Ovary (tissue), 10 donors: ENCODE measurements at places on chromosomes 5 and 9. TPM values are rescaled to one million over a fixed set of nuclear protein-coding genes. Genes with fewer than 3 reads are reported as not detected.

- no peaks in the 10 kb centered on the region for H3K4me1 ChIP-seq
- H3K27me3 ChIP-seq: no peaks in the 10 kb centered on the region
- no peak overlapping the region for H3K27ac ChIP-seq
- H3K4me3 ChIP-seq: no peak overlapping the region
- no peaks in the 10 kb centered on the region for H3K36me3 ChIP-seq
Observed at GRCh38 chr5:35488791-35489190, 128.9 kb upstream of the SPEF2 start.

GRCh38 chr9:73037613-73038012 is 84.8 kb upstream of the ALDH1A1 start:
- no peaks in the 10 kb centered on the region for H3K36me3 ChIP-seq
- no peak overlapping the region for H3K27ac ChIP-seq
- no peak for DNase-seq

Gene SMC2
- total RNA-seq: 5.3 TPM

- H3K36me3 ChIP-seq: no peaks in the 10 kb centered on the region
- H3K27me3 ChIP-seq: no peaks in the 10 kb centered on the region
- peaks cover 1% of the 10 kb centered on the region for H3K4me1 ChIP-seq
Observed at GRCh38 chr5:131776450-131776849, 20.4 kb downstream of the FNIP1 start.

- no peaks in the 10 kb centered on the region for H3K36me3 ChIP-seq
- no peak for DNase-seq
- no peaks in the 10 kb centered on the region for H3K4me1 ChIP-seq
- H3K27ac ChIP-seq: no peak overlapping the region
Observed at GRCh38 chr5:60896991-60897390, 47.9 kb downstream of the ERCC8 start.

DNA sequence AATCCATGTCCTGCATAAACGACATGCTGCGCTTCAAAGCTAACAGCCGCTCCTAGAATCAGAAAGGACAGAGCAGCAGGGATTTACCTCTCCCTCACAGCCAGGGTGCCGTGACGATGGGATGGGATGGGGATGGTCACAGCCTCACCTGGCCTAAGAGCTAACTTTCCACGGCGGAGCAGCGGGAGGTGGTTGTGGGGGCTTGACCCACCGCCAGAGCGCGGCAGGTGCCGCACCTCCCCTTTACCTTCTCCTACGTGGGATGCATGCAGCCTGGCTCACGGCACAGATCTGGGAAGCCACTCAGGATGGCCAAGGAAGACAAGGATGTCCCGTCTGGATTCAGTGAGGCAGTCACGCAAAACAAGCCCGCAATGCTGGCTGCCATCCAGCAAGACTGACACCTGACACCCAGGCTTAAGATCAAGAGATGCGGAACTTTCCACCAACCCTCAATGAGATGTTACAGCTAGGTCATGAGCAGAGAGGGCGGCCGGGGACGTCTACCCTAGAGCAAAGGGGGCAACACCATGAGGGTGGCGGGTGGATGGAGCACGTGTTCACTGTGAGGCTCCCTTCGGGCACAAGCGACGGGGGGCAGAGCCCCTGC is 5.8 kb downstream of the BRD9 start:
- no peaks in the 10 kb centered on the region for H3K27me3 ChIP-seq
- H3K4me1 ChIP-seq: no peaks in the 10 kb centered on the region
- no peak overlapping the region for H3K27ac ChIP-seq
- no peak overlapping the region for H3K4me3 ChIP-seq

Gene SEMA4D
- total RNA-seq: 11.1 TPM

GRCh38 chr9:9142001-9142400 is 1342.4 kb upstream of the DMAC1 start:
- DNase-seq: no peak
- no peaks in the 10 kb centered on the region for H3K36me3 ChIP-seq
- no peaks in the 10 kb centered on the region for H3K27me3 ChIP-seq

DNA sequence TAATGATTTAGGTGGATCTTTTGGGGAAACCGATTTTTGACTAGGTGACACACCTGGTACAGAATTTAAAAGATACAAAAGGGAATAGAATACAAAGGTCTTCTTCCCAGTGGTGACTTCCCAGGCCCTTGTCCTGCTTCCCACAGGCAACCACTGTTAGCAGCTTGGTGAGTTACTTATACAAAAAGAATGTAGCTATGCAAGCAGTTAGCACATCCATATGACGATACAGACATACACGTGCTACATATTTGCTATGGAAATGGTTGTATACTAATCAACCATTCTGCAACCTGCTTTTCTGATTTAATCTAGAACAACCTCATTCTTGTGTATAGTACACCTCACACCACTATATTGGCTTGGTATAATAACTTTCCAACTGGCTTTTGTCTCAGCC is 51.0 kb downstream of the OTULIN start:
- H3K36me3 ChIP-seq: no peaks in the 10 kb centered on the region
- H3K27me3 ChIP-seq: no peaks in the 10 kb centered on the region
- no peaks in the 10 kb centered on the region for H3K4me1 ChIP-seq
- no peak overlapping the region for H3K4me3 ChIP-seq
- DNase-seq: no peak

Gene OR1Q1
- total RNA-seq: not detected

DNA sequence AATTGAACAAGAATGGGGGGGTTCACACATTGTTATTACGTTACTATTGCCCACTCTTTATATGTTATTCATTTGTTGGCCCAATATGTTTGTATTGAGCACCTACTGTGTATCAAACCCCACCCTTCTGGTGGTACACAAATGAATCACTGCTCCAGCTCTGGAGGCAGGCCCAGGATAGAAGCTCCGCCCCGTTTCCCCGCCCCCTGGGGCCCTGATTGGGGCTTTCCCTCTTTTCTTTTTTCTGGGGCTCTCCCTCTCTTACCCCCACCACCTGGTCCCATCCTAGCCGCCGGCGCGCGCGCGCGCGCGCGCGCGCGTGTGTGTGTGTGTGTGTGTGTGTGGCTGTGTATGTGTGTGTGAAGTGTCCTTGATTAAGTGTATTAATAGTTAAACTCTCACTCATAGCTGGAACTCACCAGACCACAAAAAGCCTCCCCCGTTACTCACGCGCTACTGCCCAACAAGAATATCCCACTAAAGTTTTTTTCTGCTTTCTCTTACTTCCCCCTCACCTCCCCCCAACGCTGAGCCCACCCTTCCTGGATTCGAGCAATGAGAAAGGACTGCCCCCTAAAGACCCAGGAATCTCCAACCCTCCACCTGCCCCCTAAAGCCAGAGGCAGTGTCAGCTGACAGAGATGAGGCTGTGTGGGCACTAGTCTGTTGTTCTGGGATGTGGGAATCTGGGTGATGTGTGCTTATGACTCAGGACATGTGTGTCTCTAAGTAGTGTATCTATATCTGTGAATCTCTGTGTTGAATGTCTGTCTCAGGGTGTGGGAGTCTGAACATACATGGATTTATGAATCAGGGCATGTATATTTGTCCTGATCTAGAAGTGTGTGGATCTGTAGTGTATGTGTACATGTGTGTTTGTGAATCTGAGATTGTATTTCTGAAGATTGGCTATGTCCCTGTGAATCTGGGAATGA is 4.0 kb downstream of the CXXC5 start:
- peaks cover 2% of the 10 kb centered on the region for H3K27me3 ChIP-seq
- no peak overlapping the region for H3K27ac ChIP-seq
- no peak overlapping the region for H3K4me3 ChIP-seq
- H3K36me3 ChIP-seq: no peaks in the 10 kb centered on the region
- H3K4me1 ChIP-seq: peaks cover 21% of the 10 kb centered on the region
